NCI-H345 (cell line): ENCODE measurements at places on chromosomes 1 and 21.

DNA sequence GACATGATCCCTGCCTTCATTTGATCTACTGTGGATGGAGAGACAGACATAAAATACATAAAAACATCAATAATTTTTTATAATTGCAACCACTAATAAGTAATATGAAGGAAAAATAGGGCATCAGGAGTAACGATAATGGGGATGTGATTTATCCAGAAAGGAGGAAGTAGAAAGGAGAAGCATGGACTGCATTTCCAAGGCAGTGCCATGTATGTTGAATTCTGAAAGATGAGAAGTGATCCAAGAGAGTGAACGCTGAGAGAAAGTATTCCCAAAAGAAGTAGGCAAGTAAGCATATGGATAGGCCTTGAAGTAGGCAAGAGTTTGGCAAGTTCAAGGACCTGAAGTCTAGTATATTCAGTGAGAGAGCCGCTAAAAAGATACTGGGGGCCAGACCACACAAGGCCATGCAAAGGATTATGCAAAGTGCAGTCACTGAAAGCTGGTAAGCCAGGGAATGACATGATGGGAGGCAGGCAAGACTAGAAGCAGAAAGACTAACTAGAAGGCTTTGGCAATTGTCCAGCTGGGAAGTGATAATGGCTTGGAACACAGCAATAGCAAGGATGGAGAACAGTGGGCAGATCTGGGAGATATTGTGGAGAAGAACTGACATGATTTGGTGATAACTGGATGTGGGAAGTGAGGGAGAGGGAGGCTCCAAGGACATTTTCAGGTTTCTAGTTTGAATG is 85.9 kb downstream of the TM2D1 start:
- DNase-seq = peak; percentile 9

DNA sequence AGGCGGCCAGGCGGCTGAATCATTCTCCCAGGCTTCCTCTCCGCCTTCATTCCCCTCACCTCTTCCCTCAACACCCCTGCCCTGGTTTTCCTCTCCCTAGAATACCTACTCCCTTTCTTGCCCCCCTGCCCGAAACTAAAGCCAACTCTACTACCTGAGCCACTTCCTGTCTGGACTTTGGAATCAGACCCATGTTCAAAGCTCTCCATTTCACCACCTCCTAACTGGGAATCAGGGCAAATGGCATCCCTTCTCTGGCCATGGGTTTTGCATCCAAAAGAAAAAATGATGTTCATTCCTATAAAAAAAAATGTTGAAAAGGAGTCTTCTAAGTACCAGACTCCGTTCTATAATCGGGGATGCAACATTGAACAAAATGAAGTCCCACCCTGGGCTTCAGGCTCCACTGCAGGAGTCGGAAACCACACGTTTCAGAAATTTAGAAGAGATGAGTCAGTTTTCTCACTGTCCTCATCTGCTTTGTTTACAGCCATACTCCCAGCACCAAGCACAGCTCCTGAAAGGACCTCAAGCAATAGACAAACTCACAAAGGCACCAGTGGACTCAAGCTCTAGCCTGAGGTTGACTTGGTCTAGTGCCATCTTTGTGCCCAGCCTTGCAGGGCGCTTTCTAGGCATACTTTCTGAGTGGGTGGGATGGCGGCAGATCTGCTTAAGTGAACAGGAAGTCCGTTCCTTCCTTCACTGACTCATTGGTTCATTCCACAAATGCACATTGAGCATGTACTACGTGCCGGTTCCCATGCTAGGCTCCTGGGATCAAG is 176.2 kb downstream of the IGSF21 start:
- no peak for DNase-seq

DNA sequence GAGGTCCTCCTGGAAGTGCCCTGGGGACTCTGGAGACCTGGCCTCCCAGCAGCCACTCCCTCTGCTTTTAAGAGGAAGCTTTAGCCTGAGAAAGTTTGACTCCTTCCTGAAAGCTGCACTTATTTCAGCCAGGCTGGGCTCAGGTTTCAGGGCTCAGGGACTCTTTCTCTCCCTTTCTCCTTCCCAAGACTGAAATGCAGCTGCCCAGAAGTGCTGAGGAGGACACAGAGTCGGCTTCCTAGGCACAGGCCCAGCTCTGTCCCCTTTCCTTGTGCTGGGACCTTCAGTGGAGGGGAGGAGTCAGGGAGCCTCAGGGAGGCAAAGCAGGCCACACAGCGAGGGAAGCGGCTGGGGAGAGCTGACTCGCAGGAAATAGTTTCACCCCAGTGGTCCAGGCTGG is 137.3 kb downstream of the NAV1 start:
- DNase-seq = no peak

DNA sequence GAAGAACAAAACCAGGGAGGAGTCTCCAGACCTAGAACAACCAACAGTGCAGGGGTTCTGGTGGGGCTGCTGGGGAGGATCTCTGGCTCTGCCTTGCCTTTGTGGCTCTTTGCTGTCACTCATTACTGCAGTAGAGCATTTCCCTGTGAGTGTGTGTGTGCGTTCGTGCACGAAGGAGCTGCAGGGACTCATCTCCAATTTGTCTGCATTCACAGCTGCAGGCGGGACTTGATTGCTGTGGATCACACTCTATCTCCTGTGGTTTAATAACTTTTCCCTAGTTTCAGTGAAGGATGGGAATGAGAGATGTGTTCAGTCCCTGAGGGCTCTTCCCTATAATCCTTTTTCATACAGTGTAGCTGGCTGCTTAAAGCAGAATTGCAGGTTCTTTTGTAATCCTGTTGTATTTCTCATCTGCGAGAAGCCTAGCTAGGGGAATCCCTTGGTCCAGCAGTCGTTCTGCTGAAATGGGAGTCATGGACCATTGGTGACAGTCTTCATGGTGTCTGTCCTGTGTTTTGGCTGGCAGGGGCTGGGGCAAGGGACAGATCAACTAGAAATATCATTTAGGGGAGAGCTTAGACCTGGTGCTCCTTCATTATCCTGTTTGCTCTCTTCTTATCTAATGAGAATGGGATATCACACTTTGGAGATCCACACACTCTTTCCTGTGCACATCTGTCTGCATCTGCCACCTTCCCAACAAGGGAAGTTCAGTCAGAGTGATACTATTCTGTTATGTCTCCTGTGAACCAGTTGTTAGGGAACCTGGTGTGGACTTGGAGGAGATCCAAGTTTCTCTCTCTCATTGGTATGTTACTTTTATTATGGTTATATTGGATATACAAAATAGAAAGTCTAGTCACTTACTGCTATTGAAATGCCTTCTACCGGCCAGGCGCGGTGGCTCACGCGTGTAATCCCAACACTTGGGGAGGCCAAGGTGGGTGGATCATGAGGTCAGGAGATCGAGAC is 3.0 kb downstream of the PCP4L1 start:
- peak; percentile 16 for DNase-seq

DNA sequence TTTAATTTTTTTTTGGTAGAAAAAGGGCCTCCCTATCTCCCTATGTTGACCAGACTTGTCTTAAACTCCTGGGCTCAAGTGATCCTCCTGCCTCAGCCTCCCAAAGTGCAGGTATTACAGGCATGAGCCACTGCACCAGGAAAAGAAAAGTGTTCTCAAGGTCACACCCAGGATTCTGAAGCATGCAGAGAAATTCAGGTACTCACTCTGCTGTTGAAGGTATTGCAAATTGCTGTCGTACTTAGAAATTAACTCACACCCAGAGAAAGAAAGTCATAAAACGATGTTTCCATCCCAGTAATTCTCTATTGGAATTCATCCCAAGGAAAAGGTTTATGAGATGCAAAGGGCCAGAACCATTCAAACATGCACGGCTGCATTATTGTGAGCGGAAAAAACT is 73.7 kb downstream of the DHRS3 start:
- no peak for DNase-seq

- no peak for DNase-seq
These were observed 2.1 kb upstream of the FTCD start for GRCh38 chr21:46157396-46157986.

- peak; percentile 17 for DNase-seq
These were observed 9.7 kb upstream of the COL8A2 start for GRCh38 chr1:36134505-36135329.

GRCh38 chr1:93700532-93701469 is 19.2 kb upstream of the BCAR3 start:
- DNase-seq = no peak

- no peak for DNase-seq
These were observed 13.0 kb upstream of the AHCYL1 start for GRCh38 chr1:109971559-109971958.

DNA sequence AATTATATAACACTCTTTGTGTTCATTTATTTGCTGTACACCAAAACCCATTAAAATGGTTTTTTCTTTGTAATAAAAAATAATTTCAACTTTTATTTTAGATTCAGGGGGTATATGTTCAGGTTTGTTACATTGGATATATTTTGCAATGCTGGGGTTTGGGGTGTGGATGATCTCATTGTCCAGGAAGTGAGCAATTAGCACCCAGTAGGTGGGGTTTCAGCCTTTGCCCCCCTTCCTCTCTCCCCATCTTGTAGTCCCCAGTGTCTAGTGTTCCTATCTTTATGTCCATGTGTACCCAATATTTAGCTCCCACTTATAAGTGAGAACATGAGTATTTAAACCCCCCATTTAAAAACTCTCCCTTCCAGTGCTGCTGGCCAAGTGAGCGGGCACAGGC is 184.6 kb downstream of the RHOU start:
- DNase-seq = no peak
